ENCODE measurements at places on chromosomes 3 and 15.

DNA sequence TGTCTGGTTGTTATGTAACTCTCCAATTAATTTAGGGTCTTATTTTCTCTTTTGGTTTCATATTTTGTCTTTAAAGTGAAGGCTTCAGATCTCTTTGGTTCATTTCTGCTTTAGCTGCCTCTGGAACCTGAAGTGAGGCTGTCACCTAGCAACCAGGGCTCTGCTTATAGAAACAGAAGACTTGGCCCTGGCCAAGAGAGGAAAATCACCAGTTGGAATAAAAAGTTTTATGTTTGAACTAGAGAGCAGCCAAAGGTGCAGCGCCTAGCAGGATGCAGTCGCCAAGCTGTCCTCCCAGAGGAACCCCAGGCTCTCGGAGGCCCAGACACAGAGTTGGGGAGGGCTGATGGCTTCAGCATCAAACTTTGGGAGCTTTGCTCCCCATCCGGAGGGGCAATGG, 41.1 kb downstream of the LYZL4 start:
- DNase-seq: no peak

GRCh38 chr15:60477916-60478565, 901 bp downstream of the ICE2 start:
- no peak for DNase-seq

- no peak for DNase-seq
These were observed 80.2 kb downstream of the LRRK1 start for GRCh38 chr15:100999369-100999768.

DNA sequence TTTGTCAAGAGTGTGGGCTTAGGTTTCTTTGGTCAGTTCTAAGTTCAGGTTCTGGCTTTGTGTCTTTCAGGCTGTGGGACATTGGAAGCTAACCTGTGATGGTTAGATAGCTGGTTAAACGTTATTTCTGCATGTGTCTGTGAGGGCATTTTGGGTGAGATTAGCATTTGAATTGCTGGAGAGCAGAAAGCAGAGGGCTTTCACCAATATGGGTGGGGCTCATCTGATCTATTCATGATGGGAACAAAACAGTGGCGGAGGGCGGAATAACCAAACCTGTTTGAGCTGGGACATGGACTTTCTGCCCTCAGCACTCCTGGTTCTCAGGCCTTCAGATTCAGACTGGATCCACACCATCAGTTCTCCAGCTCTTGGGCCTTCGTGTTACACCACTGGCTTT, 195.4 kb downstream of the KLF13 start:
- DNase-seq: no peak

DNA sequence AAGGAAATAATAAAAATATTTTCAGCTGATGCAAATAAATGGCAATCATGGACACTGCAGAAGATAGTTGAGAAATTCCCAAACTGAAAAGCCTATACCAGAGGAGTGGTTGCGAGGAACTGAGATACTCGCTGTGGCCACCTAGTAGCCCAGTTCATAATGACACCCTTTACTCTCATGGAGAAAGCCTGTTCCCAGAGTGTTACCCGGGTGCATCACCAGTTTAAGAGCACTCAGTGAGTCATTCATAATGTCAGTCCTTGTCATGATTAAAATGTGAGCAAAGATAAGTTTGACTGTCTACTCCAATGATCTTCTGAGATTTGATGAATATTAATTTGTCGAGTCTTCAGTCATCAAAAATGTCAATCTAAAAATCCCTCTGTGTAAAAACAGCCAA, 138.4 kb upstream of the LRRC3B start:
- no peak for DNase-seq

- DNase-seq: no peak
These were observed 10.3 kb downstream of the DCBLD2 start for GRCh38 chr3:98890965-98891910.

DNA sequence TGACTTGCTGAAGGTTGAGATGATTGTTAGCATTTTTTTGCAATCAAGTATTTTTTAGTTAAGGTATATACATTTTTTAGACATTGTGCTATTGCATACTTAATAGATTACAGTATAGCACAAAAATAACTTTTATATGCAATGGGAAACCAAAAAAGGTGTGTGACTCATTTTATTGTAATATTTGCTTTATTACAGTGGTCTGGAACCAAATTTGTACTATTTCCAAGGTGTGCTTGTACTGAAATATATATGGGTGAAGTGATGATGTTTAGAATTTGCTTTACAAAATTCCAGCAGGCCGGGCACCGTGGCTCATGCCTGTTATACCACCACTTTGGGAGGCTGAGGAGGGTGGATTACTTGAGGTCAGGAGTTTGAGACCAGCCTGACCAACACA, 29.1 kb upstream of the TBC1D23 start:
- no peak for DNase-seq

DNA sequence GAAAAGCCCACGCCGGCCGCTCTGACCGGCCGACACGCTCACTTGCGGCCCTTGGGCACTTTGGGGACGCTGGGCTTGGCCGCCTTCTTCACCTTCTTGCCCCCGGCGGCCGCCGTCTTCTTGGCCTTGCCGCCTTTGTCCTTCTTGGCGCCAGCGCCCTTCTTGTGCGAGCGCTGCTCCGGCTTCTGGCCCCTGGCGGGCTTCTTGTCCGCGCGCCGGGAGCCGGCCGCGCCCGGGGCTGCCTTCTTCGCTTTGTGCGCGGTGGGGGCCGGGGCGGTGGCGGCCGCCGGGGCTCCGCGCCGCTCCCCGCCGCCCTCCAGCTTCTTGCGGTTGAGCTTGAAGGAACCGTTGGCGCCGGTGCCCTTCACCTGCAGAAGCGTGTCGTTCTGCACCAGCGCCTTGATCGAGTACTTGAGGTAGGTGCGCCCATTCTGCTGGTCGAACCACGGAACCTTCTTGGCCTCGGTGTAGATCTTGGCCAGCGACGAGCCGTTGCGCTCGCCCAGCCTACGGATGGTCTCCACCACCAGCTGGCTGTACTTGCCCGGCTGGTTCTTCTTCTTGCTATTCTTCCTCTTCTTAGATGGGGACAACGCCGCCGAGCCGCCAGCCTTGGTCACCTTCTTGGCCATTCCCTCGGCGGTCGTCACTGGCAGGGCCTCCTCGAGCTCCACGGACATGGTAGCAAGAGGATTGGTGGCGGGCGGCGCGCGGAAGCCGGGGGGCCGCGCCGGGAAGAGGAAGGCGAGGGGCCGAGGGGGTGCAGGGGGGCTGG, 36.7 kb downstream of the HMCES start:
- DNase-seq: no peak

GRCh38 chr15:58762731-58763130, 8.4 kb upstream of the MINDY2 start:
- DNase-seq: no peak

DNA sequence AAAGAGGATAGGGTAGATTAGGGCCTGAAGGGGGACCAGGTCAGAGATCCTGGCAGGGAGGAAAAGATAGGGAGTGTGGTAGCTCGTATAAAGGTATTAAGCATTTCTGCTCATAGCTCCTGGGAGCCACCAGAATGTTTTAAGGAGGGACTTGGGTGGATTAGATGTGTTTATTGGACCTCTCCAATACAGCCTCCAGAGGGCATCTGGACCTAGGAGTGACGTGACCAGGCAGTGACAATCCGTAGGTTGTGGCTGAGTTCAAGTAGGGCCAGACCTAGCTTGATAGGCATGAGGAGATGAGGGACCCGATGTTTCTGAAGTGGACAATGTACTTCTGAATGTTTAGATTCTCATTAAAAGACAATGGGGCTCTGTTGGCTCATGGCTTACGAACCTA, 435.2 kb downstream of the MCTP2 start:
- no peak for DNase-seq

- DNase-seq: no peak
These were observed 3.8 kb downstream of the NCBP2 start for GRCh38 chr3:196938576-196938975.

DNA sequence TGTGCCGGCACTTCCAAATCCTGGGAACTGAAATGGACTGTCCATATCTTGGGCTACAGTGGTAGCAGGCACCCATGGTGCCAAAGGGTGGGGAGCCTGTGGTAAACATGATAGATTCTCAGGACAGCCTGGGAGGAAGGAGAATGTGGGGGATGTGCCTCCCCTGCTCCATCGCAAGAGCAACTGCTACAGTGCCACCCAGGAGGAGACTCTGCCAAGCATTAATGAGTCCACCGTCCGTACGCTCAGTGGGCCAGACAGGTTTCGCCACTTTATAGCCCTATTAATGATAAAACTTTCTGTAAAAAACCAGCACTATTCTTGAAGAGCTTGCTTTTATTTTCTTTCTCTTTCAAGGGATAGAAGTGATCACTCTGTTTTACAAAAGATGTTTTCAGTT, 75.2 kb downstream of the FMN1 start:
- no peak for DNase-seq

DNA sequence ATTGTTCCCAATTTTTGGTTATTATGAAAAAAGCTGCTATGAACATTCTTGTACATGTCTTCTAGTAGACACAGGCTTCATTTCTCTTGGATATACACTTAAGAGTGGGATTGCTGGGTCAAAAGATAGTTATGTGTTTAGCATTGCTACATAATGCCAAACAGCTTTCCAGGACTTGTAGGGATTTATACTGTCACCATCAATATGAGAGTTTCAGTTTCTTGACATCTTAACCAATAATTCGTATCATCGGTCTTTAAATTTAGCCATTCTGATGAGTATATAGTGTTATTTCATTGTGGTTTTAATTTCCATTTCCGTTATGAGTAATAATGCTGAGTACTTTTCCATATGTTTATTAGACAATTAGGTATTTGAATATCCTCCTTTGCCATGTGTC, 190.3 kb upstream of the PFN2 start:
- DNase-seq: no peak

GRCh38 chr3:66396888-66397287, 103.9 kb downstream of the LRIG1 start:
- no peak for DNase-seq

GRCh38 chr3:1007866-1008265, 85.0 kb upstream of the CNTN6 start:
- DNase-seq: peak; percentile 89
